ENCODE measurements at places on chromosomes 7 and 10.

- no peak for DNase-seq
Measured at GRCh38 chr10:79443338-79444198, 1.9 kb downstream of the ZCCHC24 start.

DNA sequence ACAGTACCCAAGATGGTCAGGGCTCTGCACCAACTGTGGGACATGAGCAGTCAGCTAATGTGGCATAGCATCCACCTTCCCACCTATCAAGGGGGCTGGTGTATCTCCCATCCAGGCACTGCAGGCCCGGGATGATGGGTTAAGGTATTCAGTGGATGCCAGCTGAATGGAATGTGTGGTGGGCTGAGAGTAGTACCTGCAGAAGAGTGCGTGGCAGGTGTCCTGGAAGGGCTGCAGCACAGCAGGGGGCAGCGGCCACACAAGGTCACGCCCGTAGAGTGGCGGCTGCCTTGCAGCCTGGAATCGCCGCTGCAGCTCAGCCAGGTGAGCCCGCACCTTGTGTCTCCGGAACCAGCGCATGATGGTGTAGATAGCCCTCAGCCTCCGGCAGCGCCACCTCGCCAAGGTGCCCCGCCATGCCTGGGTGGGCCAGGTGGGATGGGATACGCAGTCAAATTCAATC is 13.3 kb downstream of the MYO1G start:
- DNase-seq: no peak

DNA sequence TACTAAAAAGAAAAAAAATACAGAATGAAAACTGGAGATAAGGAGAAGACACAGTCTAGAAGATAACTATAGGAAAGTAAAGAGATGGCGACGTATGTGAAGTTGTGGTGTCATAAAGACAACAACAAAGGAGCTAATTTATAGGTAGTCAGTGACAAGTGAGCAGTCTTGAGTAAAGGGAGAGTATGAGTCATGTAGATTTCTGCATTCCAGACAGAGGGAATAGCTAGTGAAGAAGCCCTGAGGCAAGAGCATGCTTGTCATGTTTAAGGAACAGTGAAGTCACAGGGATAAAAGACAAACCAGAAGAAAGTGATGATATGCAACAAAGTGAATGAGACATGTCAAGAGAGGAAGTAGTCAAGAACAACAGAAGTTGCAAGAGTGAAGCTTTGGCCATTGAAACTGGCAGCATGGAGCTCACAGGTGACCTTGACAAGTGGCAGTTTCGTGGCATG is 2.3 kb upstream of the MIOS start:
- DNase-seq: no peak

DNA sequence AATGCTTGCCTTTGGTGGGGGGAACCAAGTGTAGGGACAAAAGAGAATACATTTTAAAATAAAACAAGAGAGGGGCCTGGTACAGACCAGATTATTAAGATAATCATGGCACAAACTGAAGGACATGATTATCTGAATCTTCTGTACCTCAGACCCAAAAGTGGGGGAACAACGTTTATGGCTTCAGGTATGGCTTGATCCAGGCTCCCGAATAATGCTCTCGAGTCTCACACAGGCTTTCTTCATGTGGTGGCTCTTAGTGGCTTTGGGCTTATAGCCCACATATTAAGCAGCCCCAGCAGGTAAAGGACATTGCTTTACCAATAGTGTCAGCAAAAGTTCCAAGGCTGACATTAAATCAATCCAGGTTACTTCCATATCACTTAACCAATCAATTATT is 106.8 kb upstream of the FOXK1 start:
- no peak for DNase-seq

GRCh38 chr7:157690833-157691585 is 354.2 kb downstream of the DNAJB6 start:
- DNase-seq: peak; percentile 88

DNA sequence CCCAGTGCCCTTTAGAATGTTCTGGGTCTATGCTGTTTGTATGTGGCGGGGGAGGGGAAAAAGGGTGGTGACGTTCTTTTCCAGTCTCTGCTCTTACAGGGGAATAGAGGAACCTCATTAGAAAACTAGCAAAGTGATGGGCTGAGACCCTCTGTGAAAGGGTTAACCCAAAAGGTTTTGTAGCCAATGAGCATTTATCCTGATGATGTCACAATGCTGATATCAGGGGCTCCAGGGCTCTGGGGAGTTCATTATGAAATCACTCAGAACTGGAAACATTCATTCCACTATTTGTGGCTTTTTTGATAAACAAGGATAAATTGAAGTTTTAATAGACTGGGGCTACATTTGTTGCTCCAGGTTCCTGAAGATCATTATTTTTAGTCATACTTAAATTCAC is 71.7 kb downstream of the ARID5B start:
- no peak for DNase-seq

GRCh38 chr7:91034459-91035368 is 229.5 kb upstream of the FZD1 start:
- DNase-seq: peak; percentile 54

DNA sequence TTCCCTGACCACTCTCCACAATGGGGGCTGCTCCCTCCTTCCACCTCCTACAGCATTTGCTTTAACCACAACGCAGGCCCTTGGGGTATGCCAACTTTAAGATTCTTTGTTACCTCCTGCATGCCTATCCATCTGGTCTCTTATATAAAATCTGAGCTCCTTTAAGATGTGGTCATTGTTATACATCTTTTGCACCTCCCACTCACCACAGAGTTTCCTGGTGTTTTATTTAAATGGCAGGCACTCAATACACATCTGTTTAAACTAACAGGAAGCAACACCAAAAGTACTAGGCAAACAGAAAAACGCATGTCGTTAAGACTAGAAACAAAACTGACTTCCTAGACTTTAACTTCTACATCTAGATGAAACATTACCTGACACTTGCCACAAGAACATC is 36.3 kb downstream of the SLC25A13 start:
- no peak for DNase-seq

DNA sequence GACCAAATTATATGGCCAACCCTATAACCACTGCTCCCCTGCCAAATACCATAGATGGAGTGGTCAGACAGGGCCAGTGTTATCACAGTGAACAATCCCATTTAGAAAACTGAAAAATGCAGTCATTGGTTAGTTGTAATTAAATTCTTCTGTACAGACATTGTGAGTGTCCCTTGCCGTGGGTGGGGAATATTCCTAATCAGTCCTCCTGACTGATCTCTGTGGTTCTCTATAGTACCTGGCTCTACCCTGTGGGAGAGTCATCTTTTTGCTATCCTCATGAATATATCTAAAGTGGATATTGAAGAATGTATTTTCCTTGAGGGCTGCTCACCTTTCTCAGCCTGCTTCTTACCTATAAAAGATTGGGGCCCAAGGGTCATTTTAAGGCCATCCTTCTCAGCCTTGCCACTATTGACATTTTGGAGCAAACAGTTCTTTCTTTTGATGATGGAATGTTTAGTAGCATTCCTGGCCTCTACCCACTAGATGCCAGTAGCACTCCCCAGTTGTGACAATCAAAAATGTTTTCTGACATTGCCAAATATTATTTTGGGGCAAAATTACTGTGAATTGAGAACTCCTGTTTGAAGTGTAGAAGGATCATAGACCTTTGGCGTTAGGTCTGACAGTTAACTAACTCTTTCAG is 110.2 kb downstream of the MAPK8 start:
- DNase-seq: no peak

GRCh38 chr10:71302874-71303568 is 16.0 kb upstream of the SLC29A3 start:
- DNase-seq: peak; percentile 89

- DNase-seq: no peak
Measured at GRCh38 chr7:127673902-127674301, 21.9 kb downstream of the SND1 start.

GRCh38 chr10:30455816-30456215 is 21.8 kb downstream of the MAP3K8 start:
- DNase-seq: no peak

GRCh38 chr7:104123786-104124185 is 84.0 kb downstream of the ORC5 start:
- DNase-seq: no peak

DNA sequence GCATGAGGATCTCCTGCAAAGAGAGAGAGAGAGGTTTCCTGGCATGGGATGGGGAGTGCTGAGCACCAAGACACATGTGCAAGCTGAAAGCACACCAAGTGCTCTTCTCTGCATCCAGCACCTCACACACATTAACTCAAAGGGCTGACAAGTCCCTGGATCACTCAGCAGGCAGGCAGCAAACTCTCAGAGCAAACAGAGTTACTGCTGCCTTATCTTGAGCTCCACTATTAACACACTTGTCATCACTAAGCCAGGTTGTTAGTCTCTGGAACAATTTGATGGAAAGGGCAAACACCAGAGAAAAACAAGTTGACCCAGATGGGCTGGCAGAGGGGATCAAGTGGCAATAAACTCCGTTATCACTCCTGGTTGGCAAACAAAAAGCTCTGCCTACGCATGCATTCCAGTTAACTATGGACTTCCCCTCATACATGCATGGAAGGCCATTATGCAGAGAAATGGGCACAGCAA is 349.9 kb downstream of the KCNMA1 start:
- peak; percentile 96 for DNase-seq

- DNase-seq: no peak
Measured at GRCh38 chr10:49540056-49540797, 1.3 kb upstream of the ERCC6 start.

- DNase-seq: no peak
Measured at GRCh38 chr10:71804077-71804476, 30.8 kb upstream of the VSIR start.

DNA sequence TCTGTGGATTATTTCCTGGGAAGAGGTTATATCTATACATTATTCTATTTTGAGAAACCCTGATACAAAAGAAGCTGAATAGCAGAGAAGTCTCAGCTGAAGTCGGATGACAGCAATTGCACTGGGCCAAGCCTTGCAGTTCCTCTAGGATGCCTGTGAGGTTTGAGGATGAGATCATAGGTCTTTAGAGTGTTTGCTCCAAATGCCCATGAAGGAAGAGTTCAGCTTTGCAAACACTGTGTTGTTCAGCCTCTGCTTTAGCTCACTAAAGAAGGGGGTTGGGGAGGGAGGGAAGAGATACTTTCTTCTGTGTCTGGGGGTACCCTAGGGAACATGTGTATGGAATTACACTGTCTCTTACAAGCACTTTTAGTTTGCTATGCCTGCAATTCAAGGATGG is 282.5 kb upstream of the NRP1 start:
- DNase-seq: no peak

DNA sequence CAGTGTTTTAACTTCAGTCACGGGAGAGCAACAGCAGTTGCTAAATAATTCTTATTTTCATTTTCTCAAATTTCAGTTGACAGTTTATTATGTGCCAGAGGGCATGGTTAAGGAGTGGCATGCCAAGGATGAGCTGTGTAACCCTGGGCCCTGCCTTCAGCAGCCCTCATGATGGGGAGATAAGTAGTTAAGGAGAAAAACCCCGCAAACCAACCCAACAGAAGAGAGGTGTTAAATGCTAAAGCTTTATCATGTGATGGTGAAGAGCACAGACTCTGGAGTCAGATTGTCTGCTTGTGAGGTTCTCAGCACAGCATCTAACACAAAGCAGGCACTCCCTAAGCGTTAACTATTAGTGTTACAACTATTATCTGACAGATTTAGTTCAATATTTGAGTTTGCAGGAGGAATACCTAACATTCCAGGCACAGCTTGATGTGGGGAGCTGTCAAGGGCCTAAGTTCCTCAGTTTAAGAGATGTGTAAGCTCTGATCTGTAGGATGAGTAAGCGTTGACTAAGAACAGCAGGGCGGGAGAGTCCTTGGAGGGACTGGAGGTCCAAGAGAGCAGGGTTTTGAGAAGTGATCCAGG is 29.6 kb downstream of the STAM start:
- no peak for DNase-seq

- DNase-seq: no peak
Measured at GRCh38 chr10:49033939-49034338, 81.4 kb downstream of the VSTM4 start.

GRCh38 chr7:81887098-81888090 is 117.5 kb upstream of the HGF start:
- peak; percentile 67 for DNase-seq

DNA sequence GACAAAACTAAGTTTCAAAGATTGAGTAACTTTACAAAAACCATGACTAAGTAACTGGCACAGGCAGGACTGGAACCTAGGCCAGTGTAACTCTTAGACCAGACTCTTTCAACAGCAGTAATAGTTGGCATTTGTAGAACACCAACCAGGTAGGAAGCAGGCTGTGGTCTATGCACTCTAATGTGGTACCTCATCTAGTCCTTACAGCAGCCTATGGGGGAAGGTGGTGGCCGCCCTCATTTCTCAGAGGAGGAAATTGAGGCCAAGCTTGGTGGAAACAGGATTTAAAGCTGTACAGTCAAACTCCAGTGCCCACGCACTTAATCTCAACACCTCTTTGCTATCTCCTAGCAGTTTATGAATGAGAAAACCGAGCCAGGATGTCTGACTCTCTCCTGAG is 165.4 kb upstream of the LRGUK start:
- DNase-seq: no peak

GRCh38 chr10:69568472-69569395 is 4.5 kb downstream of the NEUROG3 start:
- no peak for DNase-seq

DNA sequence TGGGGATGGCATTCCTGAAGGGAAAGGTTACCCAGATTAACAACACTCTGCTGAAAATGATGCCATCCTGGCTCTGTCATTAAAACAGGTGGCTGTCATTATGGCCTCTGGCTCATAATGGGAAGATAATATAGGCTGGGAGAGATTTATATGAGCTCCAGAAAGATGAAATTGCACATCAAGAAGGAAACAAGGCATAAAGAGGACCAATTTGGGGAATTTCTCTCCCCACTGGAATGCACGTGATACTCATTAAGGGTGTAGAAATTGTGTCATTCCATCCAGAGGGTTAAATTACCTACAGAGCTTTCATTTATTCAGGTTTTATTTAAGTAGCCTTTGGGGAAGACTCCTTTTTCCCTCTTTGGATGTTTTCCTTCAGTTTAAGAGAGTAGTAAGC is 71.6 kb upstream of the CELF2 start:
- DNase-seq: no peak

- DNase-seq: no peak
Measured at GRCh38 chr10:129046962-129047361, 420.1 kb upstream of the MGMT start.

DNA sequence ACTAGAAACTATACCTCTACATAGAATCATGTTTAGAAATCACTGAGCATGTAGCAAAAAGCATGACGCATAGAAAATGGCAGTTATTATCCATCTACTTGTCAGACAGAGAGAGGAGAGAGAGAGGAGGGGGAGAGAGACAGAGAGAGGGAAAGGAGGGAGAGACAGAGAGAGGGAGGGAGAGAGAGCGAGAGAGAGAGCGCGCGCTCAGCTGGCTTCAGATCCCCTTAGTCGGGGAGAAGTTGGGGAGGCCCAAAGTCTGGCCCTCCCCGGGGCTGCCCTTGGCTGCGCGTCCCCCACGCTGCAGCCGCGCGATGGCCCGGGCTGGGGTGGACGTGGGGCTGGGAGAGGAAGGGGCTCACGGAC is 37.0 kb downstream of the CNPY1 start:
- DNase-seq: no peak

All from NCI-H510A treated with DMSO at 0.1 percent for 48 hours (cell line).